MM.1S (cell line): ENCODE measurements at places on chromosomes 6 and 20.

- no peak for DNase-seq
Observed at GRCh38 chr20:671252-672030, 4.2 kb downstream of the SCRT2 start.

DNA sequence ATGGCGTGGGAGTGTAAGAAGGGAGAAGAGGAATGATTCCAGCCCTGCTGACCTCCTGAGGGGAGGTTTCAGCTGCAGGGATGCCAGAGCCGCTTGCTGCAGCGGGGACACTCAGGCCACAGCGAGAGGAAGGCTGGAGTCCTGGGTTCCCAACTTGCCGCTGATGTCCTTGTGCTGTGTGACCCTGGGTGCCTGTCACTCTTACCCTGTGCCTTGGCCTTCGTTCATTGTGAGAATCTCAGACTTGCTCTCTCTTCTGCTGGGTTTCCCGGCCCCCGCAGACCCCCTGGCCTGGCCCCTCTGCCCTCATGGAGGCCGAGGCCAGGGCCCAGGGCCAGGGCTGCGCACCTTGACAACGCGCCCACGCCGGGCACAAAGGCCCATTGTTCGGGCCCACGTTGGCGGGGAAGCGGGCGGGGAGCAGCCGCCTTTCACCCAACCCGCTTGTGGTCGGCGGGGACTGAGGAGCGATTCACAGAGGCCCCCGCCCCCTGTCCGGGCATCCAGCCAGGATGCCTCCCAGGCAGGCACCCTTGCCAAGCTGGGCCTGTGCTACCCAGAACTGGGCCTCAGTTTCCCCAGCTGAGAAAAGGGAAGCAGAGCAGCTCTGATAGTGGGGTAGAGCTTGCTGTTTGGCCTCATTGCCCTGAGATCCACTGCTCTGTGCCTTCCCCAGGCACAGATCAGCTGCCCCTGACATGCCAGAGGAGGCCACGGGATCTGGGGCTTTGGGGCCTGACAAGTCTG lies 52.4 kb downstream of the CEBPB start:
- DNase-seq: no peak

DNA sequence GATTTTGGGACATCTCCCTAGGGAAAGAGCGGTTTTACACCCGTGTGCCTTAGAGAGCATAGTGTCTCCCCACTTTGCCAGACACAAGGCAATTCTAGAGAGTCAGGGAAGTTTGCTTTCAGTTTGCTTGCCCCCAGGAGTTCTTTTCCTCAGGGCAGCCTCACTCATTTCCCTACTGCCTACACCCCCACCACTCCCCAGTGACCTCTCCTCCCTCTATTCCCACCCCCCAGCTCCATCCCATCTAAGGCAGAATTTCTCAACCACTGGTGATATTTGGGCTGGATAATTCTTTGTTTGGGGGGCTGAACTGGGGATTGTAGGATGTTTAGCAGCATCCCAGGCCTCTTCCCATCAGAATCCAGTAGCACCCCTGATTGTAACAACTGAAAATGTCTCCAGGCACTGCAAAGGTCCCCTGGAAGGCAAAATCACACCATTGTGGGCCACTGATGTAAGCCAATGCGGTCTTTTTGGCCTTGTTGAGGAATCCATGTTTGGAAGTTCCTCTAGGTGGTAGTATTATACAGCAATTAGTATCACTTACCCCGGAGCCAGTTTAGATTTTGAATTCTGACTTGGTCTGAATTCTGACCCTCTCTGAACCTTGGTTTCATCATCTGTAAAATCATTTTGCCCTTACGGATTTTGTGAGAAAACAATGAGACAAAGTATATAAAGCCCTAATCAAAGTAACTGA lies 1.3 kb downstream of the EPPIN start:
- peak; percentile 15 for DNase-seq

GRCh38 chr20:37096415-37097041 lies 731 bp upstream of the RBL1 start:
- DNase-seq: peak; percentile 9

- DNase-seq: peak; percentile 44
Observed at GRCh38 chr6:34248198-34248726, 544 bp downstream of the SMIM29 start.

GRCh38 chr6:15977050-15977449 lies 151.8 kb upstream of the MYLIP start:
- DNase-seq: no peak

DNA sequence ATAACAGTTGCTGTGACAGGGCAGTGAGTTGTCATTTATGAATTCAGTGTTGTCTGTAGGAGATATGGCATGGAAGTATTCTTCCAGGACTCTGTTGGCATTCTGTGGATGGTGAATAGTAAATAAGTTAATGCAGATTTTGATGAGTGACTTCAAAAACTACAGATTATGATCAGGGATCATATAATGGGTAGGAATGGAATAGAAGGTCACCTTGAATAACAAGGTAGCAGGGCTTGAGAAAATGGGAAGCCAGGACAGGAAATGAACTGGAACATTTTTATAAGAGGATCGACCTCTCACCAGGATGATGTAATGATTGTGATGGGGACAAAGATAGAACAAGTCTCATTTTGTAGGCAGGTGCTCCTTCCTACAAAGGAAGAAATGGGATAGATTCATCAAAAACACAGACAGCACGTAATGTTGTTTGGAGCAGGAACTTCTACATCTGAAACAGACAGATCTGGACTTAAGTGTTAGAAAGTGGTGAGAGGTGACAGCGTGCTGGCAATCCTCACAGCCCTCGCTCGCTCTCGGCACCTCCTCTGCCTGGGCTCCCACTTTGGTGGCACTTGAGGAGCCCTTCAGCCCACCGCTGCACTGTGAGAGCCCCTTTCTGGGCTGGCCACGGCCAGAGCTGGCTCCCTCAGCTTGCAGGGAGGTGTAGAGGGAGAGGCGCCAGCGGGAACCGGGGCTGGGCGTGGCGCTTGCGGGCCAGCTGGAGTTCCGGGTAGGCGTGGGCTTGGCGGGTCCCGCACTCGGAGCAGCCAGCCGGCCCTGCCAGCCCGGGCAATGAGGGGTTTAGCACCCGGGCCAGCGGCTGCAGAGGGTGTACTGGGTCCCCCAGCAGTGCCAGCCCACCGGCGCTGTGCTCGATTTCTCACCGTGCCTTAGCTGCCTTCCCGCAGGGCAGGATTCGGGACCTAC lies 30.8 kb upstream of the SSR1 start:
- DNase-seq: no peak

DNA sequence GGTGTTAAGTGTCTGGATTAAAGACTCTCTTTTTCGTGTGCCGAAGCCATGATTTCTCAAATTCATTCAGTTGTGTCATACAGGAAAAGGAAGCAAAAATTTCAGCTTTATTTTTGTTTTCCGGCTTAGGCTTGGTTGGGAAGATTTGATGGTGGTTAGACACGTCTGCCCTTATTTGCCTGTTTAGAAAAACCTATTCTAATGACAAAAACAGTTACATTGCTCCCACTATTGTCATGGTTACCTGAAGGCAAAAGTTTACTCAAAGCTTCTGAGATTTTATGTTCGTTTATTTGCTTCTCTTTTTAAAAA lies 982 bp downstream of the DNAJC5 start:
- no peak for DNase-seq

DNA sequence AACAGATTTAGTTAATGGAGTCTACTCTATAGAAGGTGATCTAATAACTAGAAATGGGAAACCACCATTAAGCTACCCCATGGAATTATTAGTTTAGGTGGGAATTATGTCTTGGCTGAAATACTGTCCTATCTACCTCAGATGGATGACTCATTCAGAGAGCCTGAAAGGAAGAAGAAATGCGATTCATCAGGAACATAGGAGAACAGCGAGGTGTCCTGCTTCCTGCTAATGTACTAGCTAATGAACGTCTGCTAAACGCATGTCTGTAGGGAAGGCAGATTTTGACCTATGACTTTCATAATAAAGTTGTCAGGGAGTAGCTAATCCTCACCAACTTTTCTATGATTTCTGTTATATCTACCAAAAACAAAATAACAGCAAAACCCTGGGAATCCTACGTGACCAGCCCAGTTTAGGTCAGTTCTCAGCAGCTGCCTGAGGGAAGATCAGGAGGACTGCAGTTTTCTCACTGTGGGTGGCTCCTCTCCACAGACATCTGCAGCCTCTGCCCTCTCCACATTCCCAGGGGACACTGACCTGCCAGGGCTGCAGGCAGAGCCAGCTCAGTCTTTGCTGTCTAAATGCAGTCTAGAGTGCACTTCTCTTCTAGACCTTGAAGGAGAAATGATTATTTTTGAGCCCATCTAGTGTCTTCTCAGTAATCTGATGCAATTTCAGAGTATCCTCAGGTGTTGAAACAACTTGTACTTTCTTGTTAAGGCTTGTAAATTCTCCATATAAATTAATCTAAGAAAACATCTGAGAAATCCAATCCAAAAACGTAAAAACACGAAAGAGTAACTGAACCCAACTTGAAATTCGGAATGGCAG lies 18.1 kb upstream of the SFT2D1 start:
- DNase-seq: no peak

- no peak for DNase-seq
Observed at GRCh38 chr20:31257364-31257763, at the start of gene DEFB115. DEFB115 (plus strand) TSS chr20:31257664; CDS start chr20:31257664, 0 bp downstream.
